Posterior vena cava (tissue), 2 donors: ENCODE measurements at places on chromosomes 3 and 15. TPM values are rescaled to one million over a fixed set of nuclear protein-coding genes. Genes with fewer than 3 reads are reported as not detected.
A peak's percentile ranks its signal among the peaks of the same experiment; 100 is the strongest.

- no peak for DNase-seq
Observed at GRCh38 chr3:169297214-169297613, 366.3 kb downstream of the MECOM start.

DNA sequence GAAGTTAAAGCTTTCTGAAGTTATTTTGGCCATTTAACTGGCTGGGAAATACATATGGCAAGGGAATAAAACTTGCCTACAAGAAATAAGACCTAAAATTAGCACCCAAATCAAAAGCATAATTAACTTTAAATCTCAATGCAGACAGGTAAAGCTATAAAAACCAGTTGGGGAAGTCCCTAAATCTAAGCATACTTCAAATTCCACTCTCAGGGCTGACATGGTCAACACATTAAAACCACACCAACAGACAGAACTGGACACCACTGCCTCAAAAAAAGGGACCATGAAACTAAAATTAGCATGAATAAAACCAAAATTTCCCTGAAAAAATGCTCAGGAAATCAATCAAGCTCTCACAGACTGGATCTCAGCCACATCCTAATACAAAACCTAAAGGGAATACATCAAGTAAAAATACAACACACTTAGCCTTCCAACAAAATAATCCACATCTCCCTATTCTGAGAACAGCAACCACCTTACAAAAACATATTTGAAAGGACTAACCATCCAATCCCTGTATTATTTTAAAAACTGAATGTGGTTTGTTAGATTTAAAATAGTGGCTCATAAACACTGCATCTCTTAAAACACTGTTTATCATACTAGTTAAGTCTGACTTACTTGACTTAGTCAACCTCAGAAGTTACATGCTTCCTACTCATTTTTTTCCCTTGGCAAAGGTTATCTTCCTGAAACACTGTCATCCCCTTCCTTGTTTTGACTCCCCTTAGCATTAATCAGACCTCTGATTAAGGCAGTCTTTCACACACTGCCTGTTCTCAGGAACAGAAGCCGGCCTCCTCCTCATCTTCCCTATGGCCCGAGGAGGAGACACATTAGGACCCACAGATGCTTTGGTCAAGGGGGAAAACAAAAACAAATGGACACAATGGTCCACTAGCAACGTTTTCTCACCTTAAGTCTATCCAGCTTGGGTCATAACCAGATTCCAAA, 8.3 kb downstream of the TRA2B start:
- no peak for DNase-seq

DNA sequence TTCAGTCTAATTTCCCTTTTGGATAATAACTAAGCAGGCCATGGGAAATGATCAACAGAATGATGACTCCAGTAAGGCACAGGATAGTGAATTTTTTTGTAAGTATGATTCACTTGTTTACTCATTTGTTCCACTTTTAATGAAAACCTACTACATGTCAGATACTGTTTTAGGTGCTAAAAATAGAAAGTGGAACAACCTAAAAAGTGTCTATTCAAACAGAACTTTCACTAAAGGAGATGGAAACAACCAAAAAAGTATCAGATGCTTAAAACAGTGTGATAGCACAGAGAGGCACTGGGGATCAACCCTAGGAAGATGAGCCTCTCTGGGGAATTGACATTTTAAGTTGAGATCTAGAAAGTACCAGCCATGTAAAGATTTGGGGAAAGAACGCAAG, 11.1 kb downstream of the RYK start:
- DNase-seq: no peak

DNA sequence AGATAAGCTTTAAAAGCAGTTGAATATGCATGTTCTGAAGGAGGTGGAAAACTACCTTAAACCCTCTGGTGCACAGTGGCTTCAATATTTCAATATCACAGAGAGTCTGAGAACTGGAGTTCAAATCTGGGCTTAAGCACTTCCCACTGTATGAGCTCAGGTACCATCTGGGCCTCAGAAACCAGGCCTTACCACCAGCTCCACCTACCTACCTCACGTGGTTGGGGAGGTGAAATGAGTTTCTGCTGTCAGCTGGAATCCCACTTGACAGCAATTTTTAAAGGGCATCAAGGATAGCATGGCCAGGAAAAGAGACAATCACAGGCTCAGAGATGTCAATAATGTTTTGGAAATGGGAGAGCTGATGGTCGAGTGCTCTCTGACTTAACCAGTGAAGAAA, 5.0 kb downstream of the CHCHD4 start:
- no peak for DNase-seq

GRCh38 chr15:78414621-78415250, 23.3 kb upstream of the IREB2 start:
- DNase-seq: no peak

GRCh38 chr3:18153571-18154173, 271.5 kb downstream of the SATB1 start:
- DNase-seq: no peak

- no peak for DNase-seq
Observed at GRCh38 chr3:60898321-60898720, 352.9 kb downstream of the FHIT start.

DNA sequence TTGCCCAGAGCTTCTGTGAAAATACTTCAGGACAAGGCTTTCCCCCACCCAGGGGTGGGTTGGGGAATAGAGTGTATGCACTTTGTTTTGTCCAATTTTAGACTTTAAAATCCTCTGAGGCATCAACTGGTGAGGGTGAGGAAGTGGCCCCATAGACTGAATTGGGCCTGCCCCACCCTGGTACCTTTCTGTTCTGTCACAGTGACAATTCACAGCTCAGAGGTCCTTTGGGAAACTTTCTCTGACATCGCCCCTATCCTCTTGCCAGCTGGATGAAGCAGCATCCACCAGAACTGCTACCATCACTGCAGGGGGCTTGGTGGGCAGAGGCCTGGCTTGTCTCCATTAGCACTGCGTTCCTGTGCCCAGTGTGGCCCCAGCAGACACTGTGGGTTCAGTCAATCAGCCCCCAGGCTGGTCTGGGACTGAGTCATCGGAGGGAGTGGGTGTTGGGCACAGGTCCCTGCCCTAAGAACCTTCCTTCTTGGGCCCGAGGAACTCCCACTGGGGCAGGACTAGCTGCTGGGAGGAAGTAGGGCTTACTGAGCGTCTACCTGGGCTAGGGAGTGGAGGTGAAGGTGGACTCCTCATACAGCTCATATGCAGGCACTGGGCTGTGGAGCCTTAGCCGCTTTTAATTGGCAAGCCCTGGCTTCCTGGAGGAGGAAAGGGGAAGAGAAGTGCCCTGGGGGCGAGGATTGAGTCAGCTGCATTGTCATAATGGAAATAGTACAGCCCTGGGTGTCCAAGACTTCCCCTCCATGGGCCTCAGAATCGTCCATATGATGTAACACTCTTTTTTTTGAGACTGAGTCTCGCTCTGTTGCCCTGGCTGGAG, 1.5 kb upstream of the PPM1M start:
- DNase-seq: peak; percentile 85

DNA sequence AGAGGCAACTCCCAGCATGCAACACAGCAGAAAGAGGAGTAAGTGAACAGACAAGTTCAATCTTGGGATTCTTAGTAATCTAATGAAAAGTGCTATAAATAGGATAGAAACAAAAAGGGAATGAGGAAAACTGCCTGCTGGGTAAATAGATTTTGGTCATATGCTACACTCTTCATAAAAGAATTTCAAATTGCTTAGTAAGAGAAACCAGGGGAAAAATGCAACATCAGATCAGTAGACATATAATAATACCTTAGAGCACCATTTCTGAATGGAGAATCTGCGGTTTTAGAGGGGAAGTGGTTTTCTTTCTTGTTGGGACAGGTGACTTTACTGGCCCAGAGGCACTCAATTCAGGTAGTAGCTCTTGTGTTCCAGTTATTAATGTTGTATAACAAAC, 13.4 kb upstream of the TBC1D5 start:
- DNase-seq: no peak

- DNase-seq: no peak
Observed at GRCh38 chr3:101725194-101725889, 928 bp downstream of the CEP97 start.

- no peak for DNase-seq
Observed at GRCh38 chr15:38930851-38931572, 366.4 kb upstream of the RASGRP1 start.

GRCh38 chr15:31497838-31498237, 171.2 kb downstream of the KLF13 start:
- peak; percentile 26 for DNase-seq

DNA sequence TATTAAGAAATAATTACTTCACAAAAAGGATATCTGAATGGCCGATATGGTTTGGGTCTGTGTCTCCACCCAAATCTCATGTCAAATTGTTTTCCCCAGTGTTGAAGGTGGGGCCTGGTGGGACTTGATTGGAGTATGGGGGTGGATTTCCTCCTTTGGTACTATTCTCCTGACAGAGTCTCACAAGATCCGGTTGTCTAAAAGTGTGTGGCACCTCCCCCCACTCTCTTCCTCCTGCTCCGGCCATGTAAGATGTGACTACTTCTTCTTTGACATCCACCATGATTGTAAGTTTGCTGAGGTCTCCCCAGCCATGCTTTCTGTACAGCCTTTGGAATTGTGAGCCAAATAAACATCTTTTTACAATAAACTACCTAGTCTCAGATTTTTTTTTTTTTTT, 34.5 kb downstream of the ZBTB11 start:
- no peak for DNase-seq

- no peak for DNase-seq
Observed at GRCh38 chr3:197912741-197913476, 37.1 kb upstream of the RPL35A start.

GRCh38 chr3:32082721-32083120, 23.7 kb upstream of the GPD1L start:
- DNase-seq: no peak

DNA sequence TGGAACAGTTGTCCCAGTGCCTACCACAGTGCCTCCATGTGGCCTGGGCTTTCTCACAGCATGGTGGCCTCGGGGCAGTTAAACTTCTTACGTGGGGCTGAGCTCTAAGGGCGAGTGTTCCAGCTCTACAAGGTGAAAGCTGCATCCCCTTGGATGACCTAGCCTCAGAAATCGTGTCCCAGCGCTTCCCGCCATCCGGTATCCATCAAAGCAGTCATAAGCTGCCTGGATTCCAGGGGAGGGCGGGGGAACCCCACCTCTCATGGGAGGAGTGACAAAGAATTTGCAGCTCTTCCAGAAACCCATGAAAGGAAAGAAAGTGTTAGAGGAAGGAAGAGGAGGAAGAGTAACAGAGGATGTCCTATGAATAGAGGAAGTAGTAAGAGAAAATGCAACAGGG, 45.8 kb upstream of the CCDC174 start:
- no peak for DNase-seq

DNA sequence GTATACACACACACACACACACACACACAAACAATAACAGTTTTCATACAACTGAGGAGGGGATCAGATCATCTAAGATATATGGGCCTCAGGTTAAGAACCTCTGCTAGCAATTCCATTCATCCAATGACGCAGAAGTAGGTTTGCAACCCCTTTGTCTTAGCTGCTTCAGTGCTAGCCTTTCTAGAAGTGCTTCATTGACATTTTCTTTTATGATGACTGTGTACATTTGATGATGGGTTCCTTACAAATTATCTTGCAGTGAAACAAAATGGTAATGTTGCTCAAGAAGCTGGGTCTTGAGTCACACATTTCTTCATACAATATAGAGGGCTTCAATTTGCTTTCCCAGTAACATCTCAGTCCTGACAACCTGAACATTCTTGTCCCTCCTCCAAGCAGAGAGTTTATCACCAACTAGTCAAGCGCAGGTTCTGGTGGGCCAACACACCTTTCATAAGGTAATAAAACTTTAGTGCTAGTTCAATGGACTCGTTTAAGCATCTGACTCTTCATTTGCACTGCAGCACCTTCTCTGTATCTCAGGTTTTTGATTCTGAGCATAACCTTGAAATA, 269.5 kb downstream of the CNTN3 start:
- no peak for DNase-seq

DNA sequence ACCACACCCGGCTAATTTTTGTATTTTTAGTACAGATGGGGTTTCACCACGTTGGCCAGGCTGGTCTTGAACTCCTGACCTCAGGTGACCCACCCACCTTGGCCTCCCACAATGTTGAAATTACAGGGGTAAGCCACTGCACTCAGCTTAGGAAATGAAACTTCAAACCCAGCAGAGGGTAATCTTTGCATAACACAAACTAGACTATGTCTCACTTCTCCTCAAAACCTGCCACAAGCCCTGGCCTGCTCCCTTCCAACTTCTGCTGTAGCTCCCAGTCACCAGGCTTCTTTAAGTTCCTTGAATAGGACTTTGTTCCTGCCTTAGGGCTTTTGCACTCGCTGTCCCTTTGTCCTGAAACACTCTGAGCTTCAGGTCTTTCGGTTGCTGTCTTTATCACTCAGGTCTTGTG, 39.2 kb upstream of the SEMA4B start:
- DNase-seq: no peak

DNA sequence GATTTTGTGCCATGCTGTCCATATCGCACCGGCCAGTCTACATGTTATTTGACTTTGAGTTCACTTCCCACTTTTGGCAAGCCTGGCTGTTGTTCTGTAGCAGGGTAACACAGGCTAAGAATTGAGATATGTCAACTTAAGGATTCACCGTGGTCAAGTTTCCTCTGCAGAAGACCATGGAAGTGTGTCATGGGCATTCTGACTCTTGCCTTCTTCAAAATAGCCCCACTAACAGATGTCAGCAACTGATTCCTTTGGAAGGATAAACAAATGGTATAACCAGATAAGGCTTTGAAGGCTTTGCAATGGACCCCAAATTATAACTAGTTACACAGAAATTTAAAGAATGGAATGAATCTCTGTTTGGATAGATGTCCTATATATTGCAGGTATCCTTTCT, 20.1 kb upstream of the CD47 start:
- DNase-seq: no peak

DNA sequence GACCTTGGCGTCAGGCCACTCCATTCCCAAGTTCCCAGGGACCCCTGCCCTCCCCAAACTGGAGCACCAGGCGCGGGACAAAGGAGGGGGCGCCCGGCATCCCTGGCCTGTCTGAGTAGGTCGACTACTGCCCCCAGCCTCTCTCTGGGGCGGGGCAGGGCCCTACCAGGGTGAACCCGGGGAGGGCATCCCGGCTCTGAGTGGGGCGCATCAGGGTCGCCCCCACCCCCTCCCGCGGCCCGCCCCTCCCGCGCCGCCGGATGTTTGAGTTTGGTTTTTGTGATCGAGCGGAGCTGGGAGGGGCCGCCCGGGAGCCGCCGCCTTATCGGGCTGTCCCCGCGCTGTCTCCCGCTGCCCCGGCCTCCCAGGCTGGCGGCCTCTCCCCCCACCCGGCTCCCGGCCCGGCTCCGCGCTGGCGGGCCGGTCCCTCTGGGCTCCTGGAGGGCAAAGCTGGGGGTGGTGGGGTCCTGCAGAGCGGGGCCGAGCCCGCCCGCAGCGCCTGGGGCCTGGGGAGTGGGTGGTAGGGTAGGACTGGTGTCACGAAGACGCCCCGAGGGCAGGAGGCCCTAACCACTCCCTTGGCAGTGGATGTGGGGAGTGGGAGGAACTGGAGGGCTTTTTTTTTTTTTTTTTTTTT, 47.2 kb upstream of the SMAD6 start:
- DNase-seq: no peak

GRCh38 chr3:158685159-158685558, 12.7 kb upstream of the LXN start:
- no peak for DNase-seq

- peak; percentile 50 for DNase-seq
Observed at GRCh38 chr15:77002436-77002835, 7.5 kb downstream of the PSTPIP1 start.

Gene CSPG5
- 1.2 TPM for total RNA-seq

Gene CCR1
- total RNA-seq: 12.0 TPM

Gene GRM7
- total RNA-seq: 1.3 TPM

Gene SHF
- total RNA-seq: 8.0 TPM

Gene FOXL2
- not detected for total RNA-seq

Gene PRSS50
- not detected for total RNA-seq

Gene EAF2
- total RNA-seq: 7.9 TPM
